ENCODE measurements at places on chromosomes 12 and 14.
A peak's percentile ranks its signal among the peaks of the same experiment; 100 is the strongest.

DNA sequence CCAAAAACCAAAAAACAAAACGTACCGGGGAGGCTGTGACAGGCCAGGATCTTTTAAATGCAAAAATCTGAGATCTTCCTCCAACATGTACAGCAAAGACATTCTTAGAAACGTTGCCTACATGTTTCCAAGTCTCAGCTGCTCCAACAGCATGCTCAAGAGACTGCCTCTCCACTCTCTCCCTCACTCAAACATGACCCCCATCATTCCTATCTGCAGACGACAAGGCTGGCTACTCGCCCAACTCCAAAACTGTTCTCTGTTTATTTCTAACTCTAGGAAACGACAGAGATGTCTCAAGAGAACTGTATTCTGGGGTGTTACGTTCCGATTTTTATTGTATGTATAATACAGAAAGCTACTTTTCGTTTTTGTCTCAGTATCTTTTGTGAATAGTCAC lies 57.5 kb upstream of the TMCC3 start:
- no peak for DNase-seq

DNA sequence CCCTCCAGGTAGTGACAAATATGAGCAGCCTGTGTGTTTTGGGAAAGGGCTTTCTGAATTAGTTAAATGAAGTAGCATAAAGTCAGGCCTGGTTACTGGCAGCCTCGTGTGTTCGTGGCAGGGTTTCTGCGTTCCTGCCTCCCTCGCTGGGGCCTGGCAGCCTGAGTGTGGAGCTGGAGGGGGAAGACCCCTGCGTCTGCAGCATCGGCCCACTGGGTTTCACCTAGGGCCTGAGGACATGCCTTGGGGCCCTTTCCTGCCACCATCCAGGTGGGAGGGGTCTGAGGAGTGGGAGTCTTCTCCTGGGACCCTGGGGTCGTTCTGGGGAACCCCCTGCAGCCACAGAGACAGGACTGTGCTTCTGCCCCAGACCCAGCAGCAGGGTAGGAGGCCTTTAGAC lies 20.4 kb upstream of the AMN start:
- no peak for DNase-seq

- DNase-seq = no peak
Measured at GRCh38 chr12:53205747-53206419, 1.2 kb downstream of the ITGB7 start.

GRCh38 chr14:75143761-75144527 lies 17.1 kb upstream of the NEK9 start:
- no peak for DNase-seq

DNA sequence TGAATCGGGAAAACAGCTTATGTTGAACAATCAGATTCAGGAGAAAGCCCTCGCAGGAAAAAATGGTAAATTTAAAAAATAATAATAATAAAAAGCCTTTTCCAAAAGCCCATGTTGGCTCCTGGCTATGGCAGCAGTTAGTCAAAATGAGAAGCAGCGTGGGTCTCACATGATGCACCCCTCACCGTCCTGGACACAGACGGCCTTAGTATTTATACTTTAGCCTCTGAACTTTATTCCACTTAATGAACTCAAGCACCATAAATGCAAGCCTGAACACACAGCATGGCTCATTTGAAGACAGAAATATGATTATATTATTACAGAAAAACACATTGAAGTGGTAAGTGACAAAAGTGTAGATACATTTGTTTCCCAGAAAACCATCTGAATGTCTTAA lies 160.9 kb downstream of the RIMBP2 start:
- DNase-seq = no peak

GRCh38 chr14:76948976-76949375 lies 79.5 kb downstream of the IRF2BPL start:
- no peak for DNase-seq

DNA sequence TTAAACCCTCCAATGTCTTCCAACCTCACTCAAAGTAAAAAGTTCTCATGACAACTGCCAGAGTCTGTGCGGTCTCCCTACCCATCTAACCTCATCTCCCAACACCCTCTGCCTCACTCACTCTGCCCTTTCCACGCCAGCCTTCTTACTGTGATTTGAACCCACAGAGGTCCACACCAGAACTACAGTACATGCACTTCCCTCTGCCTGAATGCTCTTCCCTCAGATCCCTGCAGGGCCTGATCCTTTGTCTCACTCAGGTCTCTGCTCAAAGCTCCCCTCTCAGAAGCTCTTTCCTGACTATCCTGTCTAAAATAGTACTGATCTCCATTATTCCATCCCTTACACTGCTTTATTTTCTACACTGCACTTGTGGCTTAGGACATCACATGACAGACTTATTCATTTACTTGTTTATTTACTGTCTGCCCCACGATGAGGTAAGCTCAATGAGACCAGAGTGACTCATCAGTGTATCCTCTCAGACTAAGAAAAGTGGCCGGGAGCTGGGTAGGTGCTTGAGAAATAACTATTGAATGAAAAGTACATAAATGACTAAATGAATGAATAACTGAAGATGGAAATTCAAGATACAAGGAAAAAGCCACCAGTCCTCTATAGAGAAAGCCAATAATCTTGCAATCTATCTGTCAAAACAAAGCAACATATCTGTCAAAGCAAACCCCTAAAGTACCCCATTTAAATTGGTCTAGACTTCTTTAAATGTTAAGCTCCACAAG lies 17.1 kb downstream of the POMT2 start:
- peak; percentile 97 for DNase-seq

- no peak for DNase-seq
Measured at GRCh38 chr12:124809878-124810277, 53.8 kb downstream of the SCARB1 start.

GRCh38 chr14:66087231-66087630 lies 398.9 kb upstream of the CCDC196 start:
- no peak for DNase-seq

GRCh38 chr14:37720131-37720530 lies 124.7 kb downstream of the TTC6 start:
- no peak for DNase-seq

GRCh38 chr14:24607081-24607480 lies 2.4 kb downstream of the GZMH start:
- no peak for DNase-seq

DNA sequence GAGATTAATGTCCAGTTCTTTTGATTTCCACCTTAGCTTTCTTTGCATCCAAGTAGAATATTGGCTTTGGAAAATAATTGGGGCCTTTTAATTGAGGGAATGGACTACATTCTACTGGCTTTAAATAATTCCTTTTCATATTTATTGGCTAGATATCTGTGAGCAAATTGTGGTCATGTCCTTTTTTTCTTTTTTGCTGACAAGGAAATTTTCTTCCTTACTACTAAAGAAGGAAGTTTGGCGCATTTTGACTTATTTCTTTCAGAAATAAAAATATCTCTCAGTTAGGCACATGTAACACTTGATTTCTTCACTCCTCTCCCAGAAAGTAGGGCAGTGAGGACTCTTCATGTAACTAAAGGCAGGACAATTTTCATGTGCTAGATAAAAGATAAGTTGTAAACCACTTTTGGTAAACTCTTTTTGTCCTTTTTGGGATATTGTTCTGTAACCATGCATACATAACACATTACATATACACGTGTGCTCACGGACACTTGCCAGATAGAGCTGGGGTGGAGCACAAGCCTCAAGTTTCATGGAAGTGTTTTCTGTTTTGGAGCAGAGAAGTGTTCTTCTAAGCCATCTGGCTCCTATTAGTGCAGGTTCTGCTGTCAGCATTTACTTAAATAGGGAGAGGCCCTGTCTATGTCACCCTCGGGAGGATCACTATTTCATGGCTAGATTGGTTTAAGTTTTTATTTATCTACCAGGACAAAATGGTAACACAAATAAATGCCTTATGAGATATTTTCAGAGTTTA lies 85.1 kb upstream of the LRIG3 start:
- DNase-seq = no peak

DNA sequence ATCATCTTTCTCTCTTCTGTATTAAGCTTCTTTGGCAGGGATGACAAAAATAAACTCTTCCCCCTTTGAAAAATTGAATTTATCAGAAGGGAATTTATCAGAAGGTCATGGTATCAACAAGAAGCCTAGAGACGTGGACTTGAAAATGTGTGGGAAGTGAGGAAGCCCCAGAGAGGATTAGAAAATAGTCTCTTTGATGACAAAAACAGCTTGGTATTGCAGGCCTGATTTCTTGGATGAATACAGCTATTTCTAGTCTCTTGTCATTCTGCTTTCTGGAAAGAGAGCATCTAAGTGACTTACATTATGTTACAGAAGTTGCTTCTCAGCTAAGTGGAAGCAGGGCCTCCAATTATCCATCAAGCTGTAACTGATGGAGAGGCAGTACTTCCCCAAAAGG lies 111.1 kb downstream of the KITLG start:
- DNase-seq = no peak

DNA sequence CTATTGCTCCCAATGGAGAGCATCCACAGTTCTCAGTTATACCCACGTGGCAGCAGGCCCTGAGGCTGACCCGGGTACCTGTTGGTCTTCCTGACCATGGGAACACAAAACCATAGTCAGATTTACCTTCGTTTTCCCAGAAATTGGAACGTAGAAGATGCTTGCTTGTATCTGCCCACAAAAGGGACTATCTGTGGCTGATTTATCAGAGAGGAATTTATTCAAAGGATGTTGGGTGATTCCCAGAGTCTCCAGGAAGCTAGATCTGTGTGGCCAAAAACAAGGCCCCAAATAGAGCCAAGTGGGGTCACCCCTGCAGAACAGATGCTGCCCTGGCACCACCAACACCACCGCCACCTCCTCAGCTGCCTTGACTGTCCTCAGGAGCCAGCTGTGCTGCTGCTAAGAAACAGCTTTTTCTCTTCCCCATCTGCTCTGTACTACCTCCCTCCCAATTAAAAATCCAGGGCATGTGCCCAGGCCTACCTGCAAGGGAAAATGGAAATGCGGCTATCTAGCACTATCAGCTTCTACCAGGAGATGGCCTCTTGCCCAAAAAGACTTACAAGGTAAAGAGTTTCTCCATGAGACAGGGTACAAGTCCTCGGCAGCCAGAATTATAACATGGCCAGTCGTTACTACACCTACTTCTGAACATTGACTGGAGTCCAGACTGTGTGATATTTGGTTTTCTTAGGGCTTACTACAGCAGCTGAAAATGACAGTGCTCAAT lies 128.6 kb upstream of the PLEKHG7 start:
- no peak for DNase-seq

- DNase-seq = no peak
Measured at GRCh38 chr12:126907900-126908764, 1358.8 kb upstream of the TMEM132C start.

- DNase-seq = peak; percentile 99
Measured at GRCh38 chr12:89162589-89163261, 189.6 kb downstream of the DUSP6 start.

DNA sequence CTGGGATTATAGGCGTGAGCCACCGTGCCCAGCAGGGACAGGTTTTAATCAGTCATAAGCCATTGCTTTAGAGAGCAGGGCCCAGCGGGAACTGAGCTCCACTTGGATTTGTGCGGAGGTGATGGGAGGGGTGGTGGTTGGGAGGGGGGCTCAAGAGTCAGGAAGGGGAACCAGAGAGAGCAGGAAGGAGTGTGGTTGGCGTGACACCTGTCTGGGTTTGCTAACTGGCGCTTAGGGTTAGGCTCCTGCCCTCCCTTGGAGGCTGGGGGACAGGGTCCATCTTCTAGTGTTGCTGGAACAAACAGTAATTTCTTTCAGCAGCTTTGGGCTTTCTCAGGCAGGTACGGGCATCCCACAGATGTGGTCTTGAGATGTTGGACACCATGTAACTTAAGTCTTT lies 7.5 kb upstream of the ALDH2 start:
- DNase-seq = no peak

- DNase-seq = no peak
Measured at GRCh38 chr14:106528717-106529116, 1002.3 kb downstream of the TMEM121 start.

- DNase-seq = no peak
Measured at GRCh38 chr12:47811581-47812484, 7.9 kb downstream of the HDAC7 start.

GRCh38 chr14:77657280-77657679 lies 40.8 kb upstream of the SPTLC2 start:
- DNase-seq = peak; percentile 19

GRCh38 chr12:94128280-94128679 lies 20.1 kb upstream of the PLXNC1 start:
- DNase-seq = no peak

GRCh38 chr12:118500299-118500698 lies 123.9 kb downstream of the SUDS3 start:
- DNase-seq = no peak

GRCh38 chr12:203074-203461 lies 10.9 kb downstream of the SLC6A12 start:
- no peak for DNase-seq

DNA sequence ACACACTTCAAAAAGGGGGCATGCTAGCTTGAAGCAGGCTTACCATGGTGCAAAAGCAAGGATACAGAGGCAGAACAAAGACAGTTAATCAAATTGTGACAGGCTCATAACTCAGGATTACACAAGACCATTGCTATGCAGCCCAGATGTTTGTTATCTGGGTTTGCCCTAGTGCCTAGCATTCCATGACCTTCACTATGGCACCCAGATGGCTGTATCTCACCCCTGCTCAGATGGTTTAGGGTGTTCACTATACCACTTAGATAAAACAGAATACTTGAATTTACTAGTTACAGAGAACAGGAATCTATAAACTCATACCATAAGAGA lies 56.2 kb downstream of the SDR9C7 start:
- DNase-seq = no peak

GRCh38 chr14:99389174-99389826 lies 91.4 kb downstream of the SETD3 start:
- no peak for DNase-seq

- no peak for DNase-seq
Measured at GRCh38 chr12:7591531-7591930, 74.2 kb downstream of the APOBEC1 start.

Data from dermis microvascular lymphatic vessel endothelial cell (primary cell).